ENCODE measurements at places on chromosomes 7 and 10.

DNA sequence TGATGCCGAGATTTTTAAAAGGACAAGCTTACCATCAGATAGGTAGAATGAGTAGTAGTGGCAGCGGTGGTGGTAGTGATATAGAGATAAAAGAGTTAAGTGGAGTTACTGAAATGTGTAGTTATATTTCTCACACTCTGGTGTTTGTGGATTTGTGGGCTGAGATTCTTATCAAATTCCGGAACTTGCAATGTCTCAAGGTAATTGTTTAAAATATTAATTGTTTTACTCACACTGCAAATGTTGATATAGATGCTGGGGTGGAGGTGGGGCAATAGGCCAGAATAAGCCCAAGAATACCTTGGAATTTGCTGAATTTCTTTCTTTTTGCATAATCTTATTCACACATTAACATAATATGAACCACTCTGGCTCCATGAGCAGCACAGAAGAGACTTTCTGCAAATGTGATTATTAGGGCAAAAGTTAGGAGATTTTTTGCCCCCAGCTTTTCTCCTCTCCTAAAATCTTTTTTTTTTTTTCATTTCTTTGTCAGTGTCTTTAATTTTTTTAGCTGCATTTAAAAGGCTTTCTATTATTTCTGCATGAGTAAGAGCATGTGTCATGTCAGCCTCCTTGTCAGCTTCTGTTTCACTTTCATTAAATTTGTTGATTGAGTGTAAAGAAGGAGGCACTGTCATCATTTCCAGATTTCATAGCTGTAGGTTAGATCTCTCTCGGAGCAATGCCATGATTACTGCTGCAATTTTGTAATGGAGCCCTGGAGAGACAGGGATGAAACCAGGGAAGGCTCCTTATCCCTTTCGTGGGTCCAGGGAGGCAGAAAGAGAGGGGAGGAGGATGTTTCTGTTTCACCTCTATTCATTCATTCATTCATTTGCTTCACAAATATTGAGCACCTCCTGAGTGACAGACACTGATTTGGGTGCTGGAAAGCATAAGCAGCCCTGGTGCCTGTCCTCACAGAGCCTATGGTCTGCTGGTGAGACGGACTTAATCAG is 13.1 kb upstream of the SGMS1 start:
- peak; percentile 94 for ATAC-seq

DNA sequence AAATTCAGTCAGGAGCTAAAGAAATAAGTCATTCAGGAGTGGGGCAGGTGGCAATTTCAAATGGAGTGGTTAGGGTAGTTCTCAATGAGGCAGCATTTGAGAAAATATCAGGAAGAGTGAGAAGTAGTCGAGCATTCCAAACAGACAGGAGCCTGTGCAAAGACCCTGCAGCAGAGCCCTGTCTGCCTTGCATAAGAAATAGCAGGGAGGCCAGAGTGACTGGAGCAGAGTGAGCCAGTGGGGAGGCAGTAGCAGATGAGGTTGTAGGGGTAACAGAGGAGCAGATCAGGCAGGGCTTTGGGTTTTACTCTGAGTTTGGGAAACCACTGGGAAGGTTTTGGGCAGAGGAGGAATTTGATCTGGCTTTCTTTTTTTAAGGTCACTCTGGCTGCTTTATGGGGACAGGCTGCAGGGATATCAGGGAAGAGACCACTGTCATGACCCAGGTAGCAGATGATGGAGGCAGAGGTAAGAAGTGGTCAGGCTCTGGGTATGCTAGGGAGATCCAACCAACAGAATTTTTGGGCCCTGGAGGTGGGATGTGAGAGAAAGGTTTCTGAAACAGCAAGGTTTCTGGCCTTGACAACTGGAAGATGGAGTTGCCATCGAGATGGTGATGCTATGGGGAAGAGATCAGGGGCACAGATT is 1.3 kb upstream of the BLVRA start:
- ATAC-seq, result no peak

- peak; percentile 41 for ATAC-seq
Observed at GRCh38 chr10:110701617-110701971, 57.5 kb downstream of the RBM20 start.

DNA sequence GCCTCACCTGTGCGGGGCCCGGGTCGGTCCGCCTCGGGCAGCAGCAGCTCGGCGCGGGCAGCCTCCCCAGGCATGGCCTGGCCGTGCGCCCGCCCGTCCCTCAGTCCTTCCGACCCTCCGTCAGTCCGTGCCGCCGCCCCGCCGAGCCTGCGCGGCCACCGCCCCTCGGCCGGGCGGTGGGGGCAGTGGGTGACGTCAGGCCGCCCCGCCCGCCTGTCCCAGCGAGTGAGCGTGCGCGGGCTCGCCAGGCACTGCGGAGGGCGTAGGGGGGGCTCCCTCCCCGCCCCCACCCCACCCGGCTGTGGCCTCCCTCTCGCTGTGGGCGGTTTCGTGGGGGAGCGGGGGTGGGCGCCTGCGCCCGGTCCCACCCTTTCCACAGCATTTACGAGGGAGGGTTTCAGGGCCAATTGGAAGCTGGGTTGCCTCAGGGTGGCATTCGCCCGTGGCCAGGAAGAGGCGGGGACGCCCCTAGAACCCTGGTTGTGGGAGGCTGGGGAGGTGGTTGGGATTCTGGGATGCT is at the start of gene NACAD:
NACAD (minus strand) TSS at position 149 of the 520 bp plus-strand sequence; CDS start at position 74, 75 bp downstream.
- peak; percentile 84 for ATAC-seq

- no peak for ATAC-seq
Observed at GRCh38 chr10:42637648-42638054, 719 bp downstream of the ZNF33B start.

- peak; percentile 75 for ATAC-seq
Observed at GRCh38 chr10:114042895-114043531, 653 bp upstream of the ADRB1 start.

GRCh38 chr10:87613751-87614150 is 45.9 kb upstream of the PAPSS2 start:
- no peak for ATAC-seq

DNA sequence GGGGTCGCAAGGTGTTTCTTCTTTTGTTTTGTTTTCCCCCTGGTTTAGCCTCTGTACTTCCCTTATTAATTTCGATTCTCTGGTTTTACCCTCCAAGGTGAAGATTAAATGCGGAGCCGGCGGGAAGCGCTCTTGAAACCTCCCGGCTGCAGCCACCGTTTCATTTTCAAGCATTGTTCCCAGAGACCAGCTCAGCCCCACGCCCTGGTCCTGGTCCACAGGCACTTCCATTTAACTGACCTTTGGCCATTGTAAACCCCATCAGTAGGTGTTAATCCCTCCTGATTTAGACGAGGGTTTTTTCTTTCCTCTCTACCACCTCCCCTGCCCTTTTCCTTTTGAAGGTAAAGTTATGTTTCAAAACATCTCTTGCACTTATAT is 39.2 kb upstream of the ENO4 start:
- no peak for ATAC-seq

DNA sequence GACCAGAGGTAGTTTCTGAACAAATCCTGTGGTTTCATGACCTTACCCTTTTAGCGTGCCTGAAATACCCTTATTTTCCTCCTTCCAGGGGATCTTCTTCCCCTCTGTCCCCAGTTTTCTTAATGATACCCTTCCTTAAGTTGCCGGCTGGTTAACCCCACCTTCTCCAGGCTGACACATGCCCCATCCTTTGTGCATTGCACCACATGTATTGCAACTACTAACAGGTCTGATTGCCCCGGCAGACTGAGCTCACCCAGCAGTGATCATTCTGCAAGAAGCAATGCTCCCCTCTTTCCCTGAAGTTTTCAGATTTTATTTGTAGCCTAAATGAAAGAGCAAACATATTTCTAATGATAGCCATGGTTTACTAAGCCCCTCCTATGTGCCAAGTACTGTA is 108.2 kb downstream of the HIP1 start:
- ATAC-seq, result no peak

DNA sequence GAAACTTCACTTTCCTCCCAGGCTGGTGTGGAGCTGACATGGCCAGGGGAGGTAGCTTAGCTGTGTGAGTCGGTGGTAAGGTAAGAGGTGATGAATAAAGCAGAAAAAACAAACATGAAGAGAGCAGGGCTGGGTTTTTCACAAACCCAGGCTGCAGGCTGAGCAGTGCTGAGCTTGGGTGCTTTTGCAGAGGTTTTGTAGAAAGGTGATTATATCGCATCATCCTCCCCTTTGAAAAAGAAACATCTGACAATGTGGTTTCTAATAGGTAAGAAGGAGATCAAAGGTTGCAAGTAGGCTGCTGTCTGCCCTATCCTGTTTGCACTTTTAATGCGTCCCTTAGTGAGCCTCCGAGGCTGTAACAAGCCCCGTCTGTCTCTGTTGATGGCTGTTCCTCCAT is 69.6 kb upstream of the GRM8 start:
- no peak for ATAC-seq
